ENCODE measurements at places on chromosomes 6 and 20. TPM values are rescaled to one million over a fixed set of nuclear protein-coding genes. Genes with fewer than 3 reads are reported as not detected.

The KCNK5 gene
- 7.4 TPM for total RNA-seq

- H3K27me3 ChIP-seq: no peaks in the 10 kb centered on the region
- no peaks in the 10 kb centered on the region for H3K4me1 ChIP-seq
- no peaks in the 10 kb centered on the region for H3K36me3 ChIP-seq
- no peak overlapping the region for H3K4me3 ChIP-seq
- no peak for DNase-seq
- H3K27ac ChIP-seq: no peak overlapping the region
Observed at GRCh38 chr6:96631248-96631647, 68.3 kb downstream of the FHL5 start.

DNA sequence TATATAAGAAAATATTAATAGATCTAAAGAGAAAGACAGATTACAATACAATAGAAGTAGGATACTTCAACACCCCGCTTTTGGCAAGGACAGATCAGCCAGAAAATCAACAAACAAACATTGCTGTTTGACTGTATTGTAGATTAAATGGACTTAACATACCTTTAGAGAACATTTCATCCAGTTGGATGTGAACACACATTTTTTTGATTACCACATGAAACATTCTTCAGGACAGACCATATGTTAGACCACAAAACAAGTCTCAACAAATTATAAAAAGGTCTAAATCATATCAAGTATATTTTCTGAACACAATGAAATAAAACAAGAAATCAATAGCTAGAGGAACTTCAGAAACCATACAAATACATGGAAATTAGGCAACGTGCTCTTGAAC is 148.2 kb downstream of the TRMT11 start:
- H3K27me3 ChIP-seq: peaks cover under 1% of the 10 kb centered on the region
- H3K36me3 ChIP-seq: no peaks in the 10 kb centered on the region
- DNase-seq: no peak
- no peak overlapping the region for H3K4me3 ChIP-seq
- H3K27ac ChIP-seq: no peak overlapping the region

DNA sequence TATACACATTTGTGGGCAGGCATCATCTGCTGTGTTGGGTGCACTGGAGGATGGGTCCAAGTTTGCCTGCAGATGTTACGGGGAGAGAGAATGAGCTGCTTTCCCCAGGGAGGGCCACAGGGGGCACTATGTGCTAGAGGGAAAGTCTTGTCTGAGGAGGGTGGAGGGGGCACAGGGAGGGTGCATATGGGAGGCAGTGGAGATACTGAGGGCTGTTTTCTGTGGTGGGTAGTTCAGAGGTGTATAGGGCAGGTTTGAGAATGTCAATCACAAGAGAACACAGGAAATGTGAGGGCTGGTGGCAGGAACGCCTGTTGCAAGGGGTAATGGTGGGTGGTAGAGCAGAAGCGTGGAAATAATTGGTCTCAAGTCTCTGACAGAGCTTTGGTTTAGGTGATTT is 7.7 kb upstream of the PTPRA start:
- no peaks in the 10 kb centered on the region for H3K27me3 ChIP-seq
- H3K4me1 ChIP-seq: peaks cover 1% of the 10 kb centered on the region
- DNase-seq: no peak
- H3K4me3 ChIP-seq: no peak overlapping the region
- H3K27ac ChIP-seq: no peak overlapping the region
- peaks cover 68% of the 10 kb centered on the region for H3K36me3 ChIP-seq

DNA sequence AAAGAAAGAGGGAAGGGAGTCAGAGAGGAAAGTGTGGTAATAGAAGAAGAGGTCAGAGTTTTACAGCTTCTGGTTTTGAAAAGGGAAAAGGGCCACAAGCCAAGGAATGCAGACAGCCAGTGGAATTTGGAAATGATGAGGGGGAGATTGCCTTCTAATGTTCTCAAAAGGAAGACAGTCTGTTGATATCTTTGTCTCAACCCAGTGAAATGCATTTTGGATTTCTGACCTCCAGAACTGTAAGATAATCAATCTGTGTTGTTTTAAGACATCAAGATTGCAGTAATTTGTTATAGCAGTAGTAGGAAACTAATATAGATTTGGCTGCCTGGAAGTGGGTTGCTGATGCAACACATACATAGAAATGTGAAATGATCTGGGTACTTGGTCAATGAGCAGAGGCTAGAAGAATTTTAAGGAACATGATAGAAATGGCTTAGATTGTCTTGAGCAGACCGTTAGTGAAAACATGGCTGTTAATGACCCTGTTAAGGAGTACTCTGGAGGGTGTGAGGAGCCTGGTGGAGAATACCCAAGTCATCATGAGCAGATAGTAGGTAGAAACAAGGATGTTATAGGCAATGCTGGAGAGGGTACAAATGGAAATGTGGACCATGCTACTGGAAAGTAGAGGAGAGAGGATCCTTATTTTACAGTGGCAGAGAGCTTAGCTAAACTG is 255.8 kb upstream of the RAB32 start:
- H3K27me3 ChIP-seq: no peaks in the 10 kb centered on the region
- no peak overlapping the region for H3K4me3 ChIP-seq
- H3K4me1 ChIP-seq: no peaks in the 10 kb centered on the region
- DNase-seq: no peak

All from spinal cord (tissue), 10 donors.